ENCODE measurements at places on chromosomes 7 and 10.

DNA sequence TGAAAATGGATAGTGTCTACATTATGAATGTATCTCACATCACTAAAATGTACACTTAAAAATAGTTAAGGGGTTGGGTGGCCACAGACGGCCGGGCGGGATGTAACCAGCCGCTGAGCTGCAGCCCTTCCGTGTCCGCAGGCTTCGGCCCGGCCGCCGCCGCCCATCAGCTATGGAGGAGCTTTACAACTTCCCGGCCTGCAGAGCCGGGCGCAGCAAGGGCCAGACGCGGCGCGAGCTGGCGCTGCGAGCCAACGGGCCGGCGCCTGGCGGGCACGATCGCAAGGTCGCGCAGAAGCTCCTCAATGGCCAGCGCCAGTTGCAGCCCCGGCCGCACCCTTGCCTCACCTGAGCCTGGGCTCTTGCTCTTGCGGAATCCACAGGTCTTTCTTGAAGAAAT lies 69.1 kb downstream of the KMT2C start:
- no peak for DNase-seq

DNA sequence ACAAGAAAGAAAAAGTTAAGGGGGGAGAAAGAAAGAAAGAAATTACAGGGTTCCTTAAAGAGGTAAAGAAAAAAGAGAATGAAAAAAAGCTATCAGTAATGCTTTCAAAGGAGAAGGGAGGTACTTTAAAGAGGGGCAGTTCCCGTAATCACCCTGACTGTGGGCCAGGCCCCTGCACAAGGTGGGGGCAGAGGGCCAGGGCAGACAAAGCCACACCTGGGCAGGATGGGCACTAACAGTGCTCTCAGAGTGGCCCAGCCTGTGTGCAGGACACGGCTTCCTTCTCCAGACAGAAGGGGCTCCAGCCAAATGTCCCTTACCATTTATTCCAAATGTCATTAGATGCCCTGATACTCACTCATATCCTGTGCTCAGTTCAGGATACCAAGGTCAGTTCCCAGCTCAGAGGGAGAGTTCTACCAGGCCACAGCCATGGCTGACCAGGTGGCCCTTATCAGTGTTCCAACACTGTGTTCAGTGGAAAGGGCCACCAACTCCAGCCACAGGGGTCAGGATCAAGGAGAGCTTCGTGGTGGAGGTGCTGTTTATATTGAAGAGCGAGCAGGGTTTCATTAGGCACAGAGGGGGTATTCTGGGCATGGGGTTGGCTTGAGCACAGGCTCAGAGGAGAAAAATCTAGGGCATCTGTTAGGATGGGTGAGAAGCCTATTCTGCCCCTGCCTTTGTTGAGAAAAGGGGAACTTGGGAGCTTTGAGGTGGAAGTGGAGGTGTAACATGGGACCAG lies 29.9 kb downstream of the DPCD start:
- no peak for DNase-seq

DNA sequence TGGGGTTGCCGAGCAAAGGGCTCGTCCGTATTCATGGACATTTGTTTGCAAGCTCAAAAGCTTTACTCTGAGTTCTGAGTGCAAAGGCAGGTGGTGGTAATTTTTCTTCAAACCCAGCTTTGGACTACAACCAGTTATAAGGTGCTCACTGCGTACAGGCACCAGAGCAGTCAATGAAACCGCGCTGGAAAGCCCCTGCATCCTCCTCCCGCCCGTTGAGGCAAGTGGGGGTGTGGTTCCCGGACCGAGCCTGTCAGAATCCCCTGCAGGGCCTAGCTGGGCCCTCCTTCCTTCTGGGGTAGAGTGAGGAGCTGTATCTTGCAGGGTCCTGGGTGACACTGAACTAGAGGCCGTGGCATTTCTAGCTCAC lies 22.3 kb downstream of the AMZ1 start:
- DNase-seq, result no peak

- DNase-seq, result no peak
Observed at GRCh38 chr7:67359900-67360299, 363.3 kb downstream of the TYW1 start.

- no peak for DNase-seq
Observed at GRCh38 chr7:155053002-155053401, 17.1 kb upstream of the HTR5A start.

DNA sequence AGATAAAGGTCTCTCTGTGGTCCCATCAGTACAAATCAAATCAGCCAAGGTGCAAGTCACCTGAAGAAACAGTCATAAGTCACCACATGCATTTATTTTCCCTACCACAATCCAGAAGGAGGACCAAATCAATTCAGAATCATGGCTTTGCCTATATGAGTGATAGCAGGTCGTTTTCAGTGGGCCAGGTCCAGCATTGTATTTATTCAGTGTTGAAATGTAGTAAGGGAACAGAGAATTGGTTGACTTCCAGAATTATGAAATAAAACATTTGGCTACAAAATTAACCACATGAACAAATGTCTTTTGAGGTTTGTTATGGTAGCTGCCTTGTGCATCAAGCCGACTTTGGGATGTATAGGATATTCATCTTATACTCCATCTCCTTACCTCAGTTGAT lies 88.4 kb downstream of the POLR1F start:
- DNase-seq, result no peak

GRCh38 chr10:128062881-128063563 lies 63.2 kb downstream of the MKI67 start:
- DNase-seq, result no peak

DNA sequence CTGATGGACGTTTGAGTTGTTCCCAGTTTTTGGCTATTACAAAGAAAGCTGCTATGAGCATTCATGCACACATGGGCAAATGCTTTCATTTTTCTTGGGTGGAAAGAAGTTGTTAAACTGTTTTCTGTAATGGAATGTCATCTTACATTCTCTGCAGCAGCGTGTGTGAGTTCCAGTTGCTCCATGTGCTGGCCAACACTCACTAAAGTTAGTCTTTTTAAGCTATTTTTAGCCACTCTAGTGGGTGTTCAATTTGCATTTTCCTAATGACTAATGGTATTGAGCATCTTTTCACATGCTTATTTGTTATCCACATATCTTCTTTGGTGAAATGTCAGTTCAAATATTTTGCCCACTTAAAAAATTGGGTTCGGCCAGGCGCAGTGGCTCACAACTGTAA lies 82.8 kb upstream of the COL13A1 start:
- no peak for DNase-seq

DNA sequence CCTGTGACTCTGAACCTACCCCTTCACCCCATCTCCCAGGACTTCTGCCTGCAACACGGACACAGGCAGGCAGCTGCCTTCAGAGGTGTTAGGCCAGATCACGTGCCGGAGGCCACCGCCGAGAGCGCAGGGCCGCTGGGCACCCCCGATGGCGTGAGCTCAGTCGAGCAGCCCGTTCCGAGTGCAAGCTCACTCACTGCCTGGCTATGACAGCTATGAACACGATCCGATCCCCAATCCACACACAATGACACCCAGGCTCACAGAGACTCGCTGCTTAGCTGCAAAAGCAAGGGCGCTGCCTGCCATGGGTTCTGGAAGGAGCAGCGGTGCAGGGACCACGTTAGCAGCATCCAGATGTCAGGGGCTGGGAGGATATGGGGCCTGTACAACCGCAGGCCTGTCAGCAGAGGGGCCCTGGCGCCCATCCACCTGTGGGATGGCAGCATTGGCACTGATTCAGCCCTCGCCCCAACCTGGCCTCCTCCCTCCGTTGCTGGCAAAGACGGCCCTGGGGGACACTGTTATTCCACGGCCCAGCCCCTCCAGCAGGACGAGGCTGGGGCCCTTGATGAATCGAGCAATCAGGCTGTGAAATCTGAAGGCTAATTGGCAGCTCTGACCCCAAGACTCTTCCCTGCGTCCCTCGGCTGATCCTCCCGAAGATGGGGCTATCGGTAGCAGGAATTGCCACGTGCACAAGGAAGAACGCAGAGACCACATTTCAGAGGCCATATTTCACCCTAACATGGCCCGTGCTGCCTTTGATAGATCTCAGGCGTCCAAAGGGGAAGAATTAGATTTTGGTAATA lies 230.1 kb downstream of the ELFN1 start:
- no peak for DNase-seq

- peak; percentile 33 for DNase-seq
Observed at GRCh38 chr7:47792521-47793121, 155.6 kb downstream of the PKD1L1 start.

- no peak for DNase-seq
Observed at GRCh38 chr7:36300696-36301350, 88.8 kb upstream of the ANLN start.

GRCh38 chr10:28246023-28246422 lies 56.8 kb downstream of the MPP7 start:
- no peak for DNase-seq

- no peak for DNase-seq
Observed at GRCh38 chr10:50540069-50540825, 83.5 kb downstream of the SGMS1 start.

- DNase-seq, result no peak
Observed at GRCh38 chr7:205115-206010, 13.0 kb downstream of the FAM20C start.

DNA sequence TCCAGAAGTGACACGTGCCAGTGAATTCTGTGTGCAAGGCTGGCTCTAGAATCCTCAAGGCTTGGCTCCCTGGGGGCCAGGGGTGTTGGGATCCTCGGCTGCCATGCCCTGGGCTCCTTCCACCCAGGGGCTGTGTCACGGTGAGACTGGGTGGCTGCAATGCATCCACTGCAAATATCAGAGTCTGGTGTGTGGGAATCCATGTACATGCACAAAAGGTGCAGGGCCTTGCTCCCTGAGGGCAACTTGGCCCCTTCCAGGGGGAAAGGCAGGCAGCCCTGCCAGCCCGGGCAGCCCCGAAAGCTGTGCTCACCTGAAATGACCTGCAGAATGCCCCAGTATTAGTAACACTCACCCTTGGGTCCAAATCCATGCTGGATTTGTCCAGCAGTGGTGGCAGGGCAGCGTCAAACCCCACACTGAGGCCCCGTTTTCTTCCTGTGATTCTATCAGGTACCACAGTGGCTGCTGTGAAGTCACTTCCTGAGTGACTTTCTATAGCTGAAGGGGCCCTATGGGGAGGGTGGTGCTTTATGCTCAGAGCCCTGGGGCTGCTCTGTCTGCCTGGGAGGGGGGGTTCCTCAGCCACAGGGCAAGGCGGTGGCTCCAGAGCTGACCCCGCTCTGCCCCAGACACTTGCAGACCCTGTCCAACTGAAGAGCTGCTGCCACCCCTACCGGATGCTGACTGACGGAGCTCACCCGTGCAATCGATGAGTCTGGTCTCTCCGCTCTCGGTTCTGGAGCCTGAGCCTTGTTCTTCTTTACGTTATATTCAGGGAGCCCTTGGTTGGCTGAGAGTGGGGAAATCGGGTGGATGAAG lies 317.7 kb downstream of the GLRX3 start:
- DNase-seq, result no peak

- peak; percentile 70 for DNase-seq
Observed at GRCh38 chr7:7911369-7912123, 57.0 kb upstream of the GLCCI1 start.

GRCh38 chr7:3861941-3862340 lies 560.9 kb downstream of the SDK1 start:
- DNase-seq, result no peak

All from HAP-1 (cell line).